ENCODE measurements at places on chromosomes 13 and 19.
A peak's percentile ranks its signal among the peaks of the same experiment; 100 is the strongest.

GRCh38 chr13:67392014-67392413 is 161.9 kb upstream of the PCDH9 start:
- H3K36me3 ChIP-seq = no peaks in the 10 kb centered on the region
- H3K27ac ChIP-seq = no peak overlapping the region
- no peaks in the 10 kb centered on the region for H3K4me1 ChIP-seq
- H3K4me3 ChIP-seq = no peak overlapping the region

- no peak overlapping the region for H3K4me3 ChIP-seq
- H3K27me3 ChIP-seq = no peaks in the 10 kb centered on the region
- H3K36me3 ChIP-seq = no peaks in the 10 kb centered on the region
- DNase-seq = no peak
- H3K27ac ChIP-seq = no peak overlapping the region
- H3K4me1 ChIP-seq = no peaks in the 10 kb centered on the region
These were observed 93.6 kb downstream of the GPC5 start for GRCh38 chr13:91491980-91492379.

DNA sequence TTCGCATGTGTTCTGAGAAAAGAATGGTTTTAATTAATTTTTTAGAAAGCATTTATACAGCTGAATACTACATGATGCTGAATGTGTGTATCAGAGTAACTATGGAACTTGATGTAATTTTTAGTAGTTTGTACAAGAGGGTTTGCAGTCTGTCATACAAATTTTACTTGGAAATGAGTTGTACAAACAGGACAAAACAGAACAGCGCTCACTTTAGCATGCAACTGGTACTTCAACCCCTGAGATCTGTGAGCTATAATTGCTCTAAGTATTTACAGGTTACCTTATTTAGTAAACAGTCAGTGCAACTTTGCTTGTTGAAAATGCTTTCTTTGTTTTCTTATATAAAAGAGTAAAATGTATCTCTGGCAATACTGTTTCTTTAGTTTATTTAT is 706 bp downstream of the TNFRSF19 start:
- peaks cover 42% of the 10 kb centered on the region for H3K27me3 ChIP-seq
- H3K27ac ChIP-seq = no peak overlapping the region
- H3K4me3 ChIP-seq = no peak overlapping the region
- H3K36me3 ChIP-seq = no peaks in the 10 kb centered on the region
- DNase-seq = no peak

DNA sequence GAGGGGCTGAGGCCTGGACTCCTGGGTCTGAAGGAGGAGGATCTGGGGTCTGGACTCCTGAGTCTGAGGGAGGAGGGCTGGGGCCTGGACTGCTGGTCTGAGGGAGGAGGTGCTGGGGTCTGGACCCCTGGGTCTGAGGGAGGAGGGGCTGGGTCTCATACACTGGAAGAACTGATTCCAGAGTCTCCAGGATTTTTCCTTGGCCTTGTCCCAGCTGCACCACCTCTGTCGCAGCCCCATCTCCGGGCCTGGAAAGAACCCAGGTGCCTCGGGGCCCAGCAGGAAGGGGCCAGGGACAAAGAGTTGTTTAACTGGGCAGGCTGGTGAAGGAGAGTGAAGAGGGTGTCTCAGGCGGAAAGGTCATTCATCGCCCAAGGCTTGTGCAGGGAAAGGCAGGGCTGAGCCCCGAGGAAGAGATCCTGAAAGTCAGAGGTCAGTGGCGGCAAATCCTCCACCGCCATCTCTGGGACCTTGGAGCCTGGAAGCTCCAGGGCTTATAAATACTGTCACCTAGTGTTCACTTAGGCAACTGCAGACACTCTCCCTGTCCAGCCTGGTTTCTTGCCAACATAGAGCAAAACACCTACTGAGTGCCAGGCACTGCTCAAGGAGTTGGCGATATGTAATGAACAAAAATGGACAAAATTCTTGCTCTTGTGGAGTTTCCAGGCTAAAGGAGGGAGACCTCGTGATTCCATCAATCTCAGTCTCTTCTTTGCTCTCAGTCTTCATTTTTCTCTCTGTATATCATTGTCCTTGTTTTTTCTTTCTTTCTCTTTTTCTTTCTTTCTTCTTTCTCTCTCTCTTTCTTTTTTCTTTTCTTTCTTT is 4.4 kb upstream of the KCNN4 start:
- H3K27ac ChIP-seq = peak overlapping the region; percentile 95
- H3K27me3 ChIP-seq = peaks cover 10% of the 10 kb centered on the region
- H3K36me3 ChIP-seq = no peaks in the 10 kb centered on the region
- H3K4me3 ChIP-seq = peak overlapping the region; percentile 71
- peaks cover 35% of the 10 kb centered on the region for H3K4me1 ChIP-seq

- no peak overlapping the region for H3K4me3 ChIP-seq
- peaks cover 33% of the 10 kb centered on the region for H3K4me1 ChIP-seq
- peaks cover 10% of the 10 kb centered on the region for H3K36me3 ChIP-seq
- peaks cover 2% of the 10 kb centered on the region for H3K27me3 ChIP-seq
- no peak overlapping the region for H3K27ac ChIP-seq
- no peak for DNase-seq
These were observed 992 bp upstream of the ADGRE1 start for GRCh38 chr19:6886277-6886897.

DNA sequence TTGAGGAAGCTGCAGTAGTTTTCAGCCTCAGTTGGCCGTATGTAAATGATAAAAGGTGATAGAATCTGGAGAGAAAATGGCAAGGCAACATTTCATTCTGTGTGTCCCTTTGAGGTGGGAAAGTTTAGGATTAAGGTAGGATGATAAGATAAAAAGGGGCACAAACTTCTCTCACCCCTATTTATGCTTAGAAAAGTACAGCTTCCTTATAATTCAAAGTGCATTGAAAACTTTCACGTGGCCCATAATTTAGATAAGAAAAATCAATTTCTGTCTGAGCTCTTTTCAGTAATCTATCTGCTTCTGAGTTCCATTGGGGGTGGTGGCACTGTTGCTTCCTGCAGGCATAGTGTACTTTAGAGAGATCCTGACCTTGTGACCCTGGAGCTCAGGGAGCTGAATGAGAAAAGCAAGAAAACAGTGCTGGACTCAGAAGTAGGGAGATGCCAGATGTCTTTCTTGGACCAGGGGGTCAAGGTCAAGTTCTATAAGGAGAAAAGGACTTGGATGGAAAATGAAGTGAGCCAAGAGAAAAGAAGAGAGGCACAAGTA is 187.3 kb downstream of the NDFIP2 start:
- H3K27me3 ChIP-seq = no peaks in the 10 kb centered on the region
- H3K4me3 ChIP-seq = no peak overlapping the region
- no peaks in the 10 kb centered on the region for H3K4me1 ChIP-seq

DNA sequence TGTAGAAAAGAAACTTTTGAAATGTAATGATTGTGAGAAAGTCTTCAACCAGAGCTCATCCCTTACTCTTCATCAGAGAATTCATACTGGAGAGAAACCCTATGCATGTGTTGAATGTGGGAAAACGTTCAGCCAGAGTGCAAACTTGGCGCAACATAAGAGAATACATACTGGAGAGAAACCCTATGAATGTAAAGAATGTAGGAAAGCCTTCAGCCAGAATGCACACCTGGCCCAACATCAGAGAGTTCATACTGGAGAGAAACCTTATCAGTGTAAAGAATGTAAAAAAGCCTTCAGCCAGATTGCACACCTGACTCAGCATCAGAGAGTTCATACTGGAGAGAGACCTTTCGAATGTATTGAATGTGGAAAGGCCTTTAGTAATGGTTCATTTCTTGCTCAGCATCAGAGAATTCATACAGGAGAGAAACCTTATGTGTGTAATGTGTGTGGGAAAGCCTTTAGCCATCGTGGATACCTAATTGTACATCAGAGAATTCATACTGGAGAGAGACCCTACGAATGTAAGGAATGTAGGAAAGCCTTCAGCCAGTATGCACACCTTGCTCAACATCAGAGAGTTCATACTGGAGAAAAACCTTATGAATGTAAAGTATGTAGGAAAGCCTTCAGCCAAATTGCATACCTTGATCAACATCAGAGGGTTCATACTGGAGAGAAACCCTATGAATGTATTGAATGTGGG is 19.3 kb downstream of the ZNF583 start:
- peaks cover 48% of the 10 kb centered on the region for H3K36me3 ChIP-seq
- no peaks in the 10 kb centered on the region for H3K27me3 ChIP-seq
- H3K4me1 ChIP-seq = no peaks in the 10 kb centered on the region
- H3K27ac ChIP-seq = no peak overlapping the region
- no peak overlapping the region for H3K4me3 ChIP-seq
- DNase-seq = no peak

GRCh38 chr19:30552593-30552992 is 180.4 kb downstream of the ZNF536 start:
- H3K4me3 ChIP-seq = no peak overlapping the region
- no peaks in the 10 kb centered on the region for H3K4me1 ChIP-seq
- no peaks in the 10 kb centered on the region for H3K27me3 ChIP-seq

- no peaks in the 10 kb centered on the region for H3K36me3 ChIP-seq
- no peak overlapping the region for H3K27ac ChIP-seq
- H3K27me3 ChIP-seq = no peaks in the 10 kb centered on the region
- H3K4me3 ChIP-seq = no peak overlapping the region
These were observed 19.9 kb downstream of the CEBPG start for GRCh38 chr19:33393286-33394005.

GRCh38 chr13:39789451-39789850 is 134.0 kb downstream of the COG6 start:
- H3K27me3 ChIP-seq = no peaks in the 10 kb centered on the region
- H3K36me3 ChIP-seq = peaks cover 7% of the 10 kb centered on the region
- H3K4me1 ChIP-seq = no peaks in the 10 kb centered on the region
- H3K4me3 ChIP-seq = no peak overlapping the region

GRCh38 chr19:8460516-8461298 is 15.9 kb downstream of the HNRNPM start:
- H3K4me1 ChIP-seq = peaks cover 15% of the 10 kb centered on the region
- no peak overlapping the region for H3K4me3 ChIP-seq
- no peaks in the 10 kb centered on the region for H3K27me3 ChIP-seq
- peaks cover 22% of the 10 kb centered on the region for H3K36me3 ChIP-seq
- no peak for DNase-seq

Data from activated naive CD8-positive, alpha-beta T cell treated with anti-CD3 and anti-CD28 coated beads, Interleukin-2, amount 10 ng/mL, durations not matched to agents 7 days and 5 days (primary cell).